Fibroblast of skin of right biceps (primary cell): ENCODE measurements at places on chromosomes 1 and 21.
A peak's percentile ranks its signal among the peaks of the same experiment; 100 is the strongest.

DNA sequence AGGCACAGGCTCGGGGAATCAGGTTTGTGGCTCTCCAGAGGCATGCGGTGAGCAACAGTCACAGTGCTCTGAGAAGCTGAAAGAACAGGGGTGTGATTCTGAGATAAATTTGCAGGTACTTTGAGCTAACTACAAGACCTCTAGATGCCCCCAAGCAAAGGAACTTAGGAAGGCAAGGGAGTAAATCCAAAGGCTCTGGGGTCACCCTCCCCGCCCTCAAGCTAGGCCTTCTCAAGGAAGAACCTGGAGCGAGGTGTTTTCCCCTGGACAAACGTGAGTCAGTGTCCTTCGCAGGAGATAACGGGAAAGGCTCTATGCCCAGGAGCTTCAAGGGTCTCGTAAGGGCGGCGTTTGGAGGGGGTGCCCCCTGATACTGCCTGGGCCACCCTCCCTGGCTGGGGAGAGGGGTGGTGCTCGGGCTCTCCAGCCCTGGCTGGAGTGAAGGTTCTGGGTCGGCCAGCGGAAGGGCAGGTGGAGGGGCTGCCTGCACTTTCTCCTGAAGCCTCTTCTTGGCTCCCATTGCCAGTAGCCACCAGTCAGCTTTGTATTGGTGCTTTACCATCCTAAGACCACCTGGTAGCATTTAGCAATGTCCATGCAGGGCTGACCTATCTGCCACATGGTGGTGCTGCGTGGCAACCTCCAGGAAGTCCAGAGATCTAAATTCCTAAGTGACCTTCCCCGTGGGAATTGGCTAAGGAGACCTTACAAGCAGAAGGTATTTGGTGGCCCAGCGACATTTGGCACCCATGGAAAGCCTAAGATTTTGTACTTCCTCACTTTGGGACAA, 44.0 kb downstream of the GPR161 start:
- DNase-seq: no peak

- no peak for DNase-seq
Measured at GRCh38 chr1:164605254-164606091, 46.5 kb downstream of the PBX1 start.

DNA sequence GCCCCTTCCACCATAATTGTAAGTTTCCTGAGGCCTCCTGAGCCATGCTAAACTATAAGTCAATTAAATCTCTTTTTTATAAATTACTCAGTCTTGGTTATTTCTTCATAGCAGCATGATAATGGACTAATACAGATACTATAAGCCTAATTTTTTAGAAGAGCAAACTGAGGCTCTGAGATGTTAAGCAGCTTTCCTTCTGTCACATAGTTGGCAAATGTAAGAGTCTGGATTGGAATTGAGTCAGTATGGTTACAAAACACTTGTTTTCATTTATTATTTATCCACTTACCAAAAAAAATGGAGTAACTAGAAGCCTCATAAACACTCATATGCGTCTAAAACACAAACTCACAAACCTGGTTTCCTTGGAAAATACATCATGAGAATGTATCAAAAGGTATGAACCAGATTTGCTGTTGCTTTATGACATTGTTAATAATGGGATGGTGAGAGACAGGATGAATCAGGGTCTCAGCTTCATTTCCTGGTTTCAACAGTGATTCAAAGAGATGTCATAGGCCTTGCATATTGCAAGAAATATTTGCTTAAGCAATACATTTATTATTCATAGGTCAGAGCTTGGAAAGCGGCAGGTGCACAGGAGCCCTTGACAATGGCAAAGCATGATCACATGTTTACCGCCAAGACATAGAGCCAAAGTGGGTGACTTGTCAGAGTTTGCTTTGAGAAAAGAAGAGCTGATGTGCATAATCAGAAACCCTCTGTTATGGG, 221.5 kb downstream of the GRIK1 start:
- DNase-seq: peak; percentile 29

DNA sequence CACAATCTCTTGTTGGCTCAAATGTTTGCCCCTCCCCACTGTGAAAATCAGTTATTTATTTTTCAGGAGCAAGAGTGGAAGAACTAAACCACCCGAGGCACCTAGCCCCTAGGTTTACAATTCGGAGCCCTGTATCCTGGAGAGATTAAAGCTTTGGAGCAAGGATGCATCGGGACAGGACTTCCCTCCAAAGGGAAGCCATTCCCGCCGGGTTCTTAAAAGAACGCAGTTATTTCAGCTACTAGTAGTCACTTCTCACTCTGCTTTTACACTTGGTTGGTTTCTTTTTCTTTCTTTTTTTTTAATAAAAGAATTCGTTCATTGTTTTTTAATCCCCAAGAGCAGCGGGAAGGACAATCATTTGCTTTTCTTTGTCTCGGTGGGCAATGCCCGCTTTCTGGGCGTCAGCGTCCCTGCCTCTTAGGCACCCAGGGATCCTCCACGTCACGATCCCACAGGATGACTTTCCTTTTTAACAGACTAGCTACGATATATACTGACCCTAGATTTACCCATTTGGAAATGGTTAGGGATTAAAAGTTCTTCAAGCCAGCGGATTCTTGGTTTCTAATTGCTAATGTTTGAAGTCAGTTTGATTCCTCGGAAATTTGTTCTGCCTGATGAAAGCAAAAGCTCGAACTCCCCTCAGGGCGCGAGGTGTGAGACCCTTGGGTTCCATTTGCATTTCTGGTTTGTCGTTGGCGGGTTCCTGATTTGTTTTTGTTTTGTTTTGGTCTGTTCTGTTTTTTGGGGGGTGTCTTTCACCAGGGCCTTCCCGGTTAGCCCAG, 9.0 kb downstream of the TBX15 start:
- peak; percentile 70 for DNase-seq

DNA sequence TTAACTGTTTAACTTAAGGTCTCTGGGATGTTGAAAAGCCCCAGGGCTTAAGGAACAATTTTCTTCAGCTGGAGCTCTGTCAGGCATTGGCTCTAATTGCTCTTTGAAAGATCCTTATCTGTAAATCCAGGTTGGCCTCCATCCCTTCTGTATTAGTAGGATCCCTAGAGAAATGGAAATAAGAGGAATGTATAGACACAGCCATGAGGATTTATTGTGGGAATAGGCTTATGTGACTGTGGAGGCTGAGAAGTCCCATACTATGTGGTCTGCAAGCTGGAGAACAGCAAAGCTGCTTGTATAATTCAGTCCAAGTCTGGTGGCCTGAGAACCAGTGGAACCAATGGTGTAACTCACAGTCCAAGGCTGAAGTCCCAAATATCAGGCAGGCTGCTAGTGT, 47.6 kb upstream of the VAV3 start:
- no peak for DNase-seq

- DNase-seq: no peak
Measured at GRCh38 chr1:197685785-197686184, 89.5 kb downstream of the DENND1B start.

- peak; percentile 26 for DNase-seq
Measured at GRCh38 chr1:55230659-55231058, 15.5 kb upstream of the USP24 start.

DNA sequence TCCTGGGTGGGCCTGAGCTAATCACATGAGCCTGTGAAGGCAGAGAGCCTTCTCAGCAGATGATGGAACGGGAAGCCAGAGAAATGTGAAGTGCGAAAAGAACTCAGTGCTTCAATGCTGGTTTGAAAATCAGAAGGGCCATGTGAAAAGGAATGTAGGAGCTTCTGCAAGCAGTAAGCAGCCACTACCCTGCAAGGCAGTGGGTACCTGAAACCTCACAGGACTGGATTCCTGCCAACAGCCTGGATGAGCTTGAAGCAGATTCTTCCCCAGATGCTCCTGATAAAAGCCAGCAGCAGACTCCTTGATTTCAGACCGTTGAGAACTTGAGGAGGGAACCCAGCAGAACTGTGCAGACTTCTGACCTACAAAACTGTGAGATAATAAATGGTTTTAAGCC, 158.6 kb downstream of the SYT2 start:
- peak; percentile 46 for DNase-seq

DNA sequence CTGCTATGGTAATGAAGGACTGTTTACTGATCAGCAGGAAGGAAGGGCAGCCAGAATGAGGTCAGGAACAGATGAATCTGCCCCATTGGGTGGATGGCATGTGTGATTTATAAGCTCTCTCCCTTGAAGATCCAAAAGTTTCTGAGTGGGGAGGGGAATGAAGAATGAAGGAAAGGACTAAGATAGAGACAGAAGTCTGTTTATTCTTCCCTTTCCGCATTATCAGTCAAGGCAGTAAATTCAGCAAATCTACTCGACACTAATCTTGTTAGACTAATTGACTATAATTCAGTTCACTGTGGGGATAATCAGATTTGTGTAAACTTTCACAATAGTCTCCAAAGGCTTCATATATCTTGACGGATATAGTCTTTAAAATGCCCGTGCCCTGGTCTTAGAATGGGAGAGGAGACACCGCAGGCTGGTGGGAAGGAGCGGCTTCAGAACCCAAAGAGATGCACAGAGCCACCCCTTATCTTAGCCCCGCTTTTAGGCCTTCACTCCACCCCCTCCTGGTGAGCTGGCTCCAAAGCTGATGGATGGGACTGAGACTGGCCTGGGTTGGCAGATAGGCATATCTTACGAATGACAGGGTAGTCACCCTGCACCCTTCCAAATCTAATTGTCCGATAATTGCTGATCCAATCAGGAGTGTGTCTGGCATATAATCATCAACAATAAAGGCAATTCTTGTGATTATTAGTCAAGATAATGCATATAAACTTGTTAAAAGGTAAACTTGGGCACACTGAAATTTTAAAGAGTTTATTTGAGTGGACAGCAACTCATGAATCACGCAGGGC, 76.0 kb upstream of the PPM1J start:
- no peak for DNase-seq

DNA sequence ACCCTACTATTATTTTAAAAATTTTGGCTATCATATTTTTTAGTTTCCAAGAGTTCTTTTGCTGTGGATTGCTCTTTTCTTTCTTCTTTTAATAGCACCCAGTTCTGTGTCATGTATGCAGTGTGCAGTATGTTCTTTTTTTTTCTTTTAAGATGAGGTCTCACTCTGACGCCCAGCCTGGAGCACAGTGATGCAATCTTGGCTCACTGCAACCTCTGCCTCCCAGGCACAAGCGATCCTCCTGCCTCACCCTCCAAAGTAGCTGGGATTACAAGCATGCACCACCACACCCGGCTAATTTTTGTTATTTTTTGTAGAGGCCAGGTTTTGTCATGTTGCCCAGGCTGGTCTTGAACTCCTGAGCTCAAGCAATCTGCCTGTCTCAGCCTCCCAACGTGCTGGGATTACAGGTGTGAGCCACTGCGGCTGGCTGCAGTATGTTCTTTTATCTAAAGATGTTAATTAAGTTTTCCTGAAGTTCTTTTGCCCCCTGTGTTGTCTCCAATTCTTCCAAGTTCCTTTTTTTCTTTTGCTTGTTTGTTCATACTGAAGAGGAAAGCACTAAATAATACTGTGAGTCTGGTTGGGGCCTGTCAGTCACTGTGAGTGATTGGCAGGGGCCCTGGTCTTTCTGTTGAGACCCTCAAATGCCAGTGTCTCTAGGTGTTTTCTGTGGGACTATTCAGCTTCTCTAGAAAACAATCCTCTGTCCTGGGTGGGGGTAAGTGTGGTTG, 17.5 kb upstream of the TTC22 start:
- no peak for DNase-seq

- peak; percentile 56 for DNase-seq
Measured at GRCh38 chr1:161954466-161954865, 69.2 kb downstream of the OLFML2B start.

DNA sequence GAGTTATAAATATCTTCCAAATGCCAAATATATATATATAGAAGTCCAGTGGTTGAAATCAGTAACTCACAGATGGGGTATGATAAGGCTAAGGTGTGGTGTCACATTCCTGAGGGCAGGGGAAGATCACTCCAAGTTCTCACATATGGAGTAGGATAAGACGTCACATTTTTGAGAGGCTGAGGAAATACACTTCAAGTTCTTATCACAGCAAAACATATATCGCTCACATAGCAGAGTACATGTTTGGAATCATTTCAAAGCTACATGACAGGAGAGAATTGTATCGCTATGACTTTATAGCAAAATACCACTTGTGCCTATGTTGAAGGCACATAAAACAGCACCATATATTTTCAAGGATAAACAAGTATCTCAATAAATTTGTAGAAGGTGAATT, 55.1 kb downstream of the RBM11 start:
- no peak for DNase-seq

GRCh38 chr1:201885531-201886075, 3.1 kb upstream of the SHISA4 start:
- peak; percentile 49 for DNase-seq

DNA sequence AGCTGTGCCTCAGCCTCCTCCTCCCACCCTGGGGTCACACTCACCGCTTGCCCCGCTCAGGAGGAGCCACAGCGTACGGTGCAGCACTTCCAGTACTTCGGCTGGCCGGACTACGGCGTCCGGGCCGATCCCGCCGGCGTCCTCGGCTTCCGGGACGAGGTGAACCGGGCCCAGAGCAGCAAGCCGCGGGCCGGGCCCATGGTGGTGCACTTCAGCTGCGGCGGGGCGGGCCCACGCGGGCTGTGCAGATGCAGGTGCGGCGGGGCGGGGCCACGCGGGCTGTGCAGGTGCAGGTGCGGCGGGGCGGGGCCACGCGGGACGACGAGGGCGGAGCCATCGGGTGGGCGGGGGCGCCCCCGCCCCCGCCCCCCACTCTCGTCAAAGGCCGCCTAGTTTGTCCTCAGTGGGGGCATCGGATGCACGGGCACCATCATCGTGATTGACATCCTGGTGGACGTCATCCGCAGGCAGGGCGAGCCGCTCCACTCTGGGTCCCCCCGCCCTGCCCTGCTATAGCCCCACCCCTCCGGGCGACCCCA, 5.5 kb downstream of the RNF223 start:
- no peak for DNase-seq

DNA sequence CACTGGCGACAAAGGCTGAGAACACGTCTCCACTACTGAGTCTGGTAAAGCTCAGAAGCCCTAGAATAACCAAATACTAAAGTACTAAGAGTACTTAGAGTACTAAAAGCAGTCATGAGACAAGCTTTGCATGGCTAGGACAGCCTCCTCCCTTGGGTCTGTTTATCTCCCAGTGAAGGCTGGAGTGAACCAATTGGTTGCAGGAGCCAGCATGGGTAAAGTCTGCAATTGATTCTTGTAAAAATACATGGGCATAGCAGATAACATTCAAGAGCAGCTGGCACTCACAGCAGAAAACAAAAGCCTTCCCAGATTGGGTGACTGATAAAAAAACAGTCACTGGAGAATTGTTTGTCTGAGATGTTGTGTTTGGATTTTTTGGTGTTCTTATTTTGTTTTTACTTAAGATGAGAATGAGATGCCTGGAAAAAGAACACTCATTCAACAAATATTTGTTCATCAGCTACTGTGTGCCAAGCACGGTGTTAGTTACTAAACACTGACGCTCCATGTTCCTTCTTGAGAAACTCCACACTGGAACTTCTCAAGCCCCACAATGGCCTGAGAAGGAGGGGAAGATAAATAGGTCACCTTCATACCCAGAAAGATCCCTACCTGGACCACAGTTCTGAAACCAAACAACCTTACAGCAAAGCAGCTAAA, 3.7 kb downstream of the IRF6 start:
- no peak for DNase-seq

GRCh38 chr1:1247341-1247913, 905 bp upstream of the C1QTNF12 start:
- no peak for DNase-seq

GRCh38 chr1:212587016-212587887, 21.3 kb upstream of the ATF3 start:
- DNase-seq: peak; percentile 83
